ENCODE measurements at places on chromosomes 12 and 14. TPM values are rescaled to one million over a fixed set of nuclear protein-coding genes. Genes with fewer than 3 reads are reported as not detected.

KRT5 gene
- total RNA-seq = 1.6 TPM

CCDC197 gene
- total RNA-seq = not detected

OLR1 gene
- 2.1 TPM for total RNA-seq

CFAP251 gene
- total RNA-seq = 0.75 TPM

KRT7 gene
- 153 TPM for total RNA-seq

KLRD1 gene
- total RNA-seq = 0.11 TPM

TPH2 gene
- not detected for total RNA-seq

TSPAN8 gene
- total RNA-seq = 5.5 TPM

PROX2 gene
- not detected for total RNA-seq

SLC25A47 gene
- total RNA-seq = not detected

INSM2 gene
- not detected for total RNA-seq

GRCh38 chr12:6476489-6476888 lies 6.0 kb upstream of the VAMP1 start:
- H3K4me3 ChIP-seq = no peak overlapping the region
- no peaks in the 10 kb centered on the region for H3K36me3 ChIP-seq
- no peak overlapping the region for H3K27ac ChIP-seq
- no peaks in the 10 kb centered on the region for H3K4me1 ChIP-seq
- H3K27me3 ChIP-seq = no peaks in the 10 kb centered on the region
- DNase-seq = no peak

- no peak overlapping the region for H3K27ac ChIP-seq
- H3K36me3 ChIP-seq = no peaks in the 10 kb centered on the region
- peak; percentile 75 for DNase-seq
- no peak overlapping the region for H3K4me3 ChIP-seq
- no peaks in the 10 kb centered on the region for H3K4me1 ChIP-seq
Observed at GRCh38 chr12:13171921-13172859, 24.3 kb upstream of the EMP1 start.

DNA sequence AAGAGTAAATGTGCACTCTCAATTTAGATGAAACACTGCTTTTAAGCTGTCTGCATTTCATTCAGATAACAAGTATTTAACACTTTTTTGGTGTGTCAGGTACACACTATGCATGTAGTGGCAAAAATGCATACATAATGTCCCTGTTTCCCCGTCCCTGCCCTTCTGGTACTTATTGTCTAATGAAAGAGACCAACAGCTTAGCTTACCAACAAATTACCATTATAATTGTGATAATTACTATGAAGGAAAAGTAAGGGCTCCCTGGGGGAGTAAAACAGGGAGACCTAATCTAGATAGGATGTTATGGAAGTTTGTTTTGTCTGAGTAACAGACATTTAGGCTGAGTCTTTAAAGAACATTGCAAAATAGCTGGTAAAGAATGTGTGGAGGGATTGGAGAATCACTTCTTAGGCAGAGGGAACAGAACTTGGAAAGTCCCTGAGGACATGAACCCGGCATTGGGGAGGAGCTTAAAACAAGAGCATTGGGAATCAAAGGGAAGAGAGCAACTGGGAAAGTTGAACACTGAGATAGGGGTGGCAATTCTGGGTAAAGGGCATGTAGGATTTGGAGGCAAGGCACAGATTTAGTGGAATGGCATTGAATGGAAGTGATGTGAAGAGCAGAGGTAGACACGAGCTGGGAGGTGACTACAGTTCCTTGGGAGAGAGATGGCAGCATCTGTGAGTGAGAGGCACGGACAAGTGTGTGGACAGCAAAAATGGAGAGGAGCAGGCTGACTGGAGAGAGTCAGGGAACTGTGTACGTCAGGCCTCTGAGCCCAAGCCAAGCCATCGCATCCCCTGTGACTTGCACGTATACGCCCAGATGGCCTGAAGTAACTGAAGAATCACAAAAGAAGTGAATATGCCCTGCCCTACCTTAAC lies 181.6 kb downstream of the GRIP1 start:
- no peak for DNase-seq
- H3K27me3 ChIP-seq = no peaks in the 10 kb centered on the region
- no peaks in the 10 kb centered on the region for H3K4me1 ChIP-seq
- H3K27ac ChIP-seq = no peak overlapping the region

DNA sequence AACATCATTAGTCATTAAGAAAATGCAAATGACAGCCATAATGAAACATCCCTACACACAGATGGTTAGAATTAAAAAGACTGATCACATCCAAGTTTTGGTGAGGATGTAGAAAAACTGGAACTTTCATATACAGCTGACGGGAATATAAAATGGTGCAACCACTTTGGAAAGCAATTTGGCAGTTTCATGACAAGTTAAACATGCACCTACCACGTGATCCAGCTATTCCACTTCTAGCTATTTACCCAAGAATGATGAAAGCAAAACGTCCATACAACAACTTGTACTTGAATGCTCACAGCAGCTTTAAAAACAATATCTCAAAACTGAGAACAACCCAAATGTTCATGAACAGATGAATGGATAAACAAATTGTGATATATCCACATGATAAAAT lies 77.9 kb upstream of the AVPR1A start:
- no peaks in the 10 kb centered on the region for H3K4me1 ChIP-seq
- H3K27ac ChIP-seq = no peak overlapping the region
- H3K36me3 ChIP-seq = no peaks in the 10 kb centered on the region
- H3K4me3 ChIP-seq = no peak overlapping the region
- DNase-seq = no peak
- no peaks in the 10 kb centered on the region for H3K27me3 ChIP-seq

DNA sequence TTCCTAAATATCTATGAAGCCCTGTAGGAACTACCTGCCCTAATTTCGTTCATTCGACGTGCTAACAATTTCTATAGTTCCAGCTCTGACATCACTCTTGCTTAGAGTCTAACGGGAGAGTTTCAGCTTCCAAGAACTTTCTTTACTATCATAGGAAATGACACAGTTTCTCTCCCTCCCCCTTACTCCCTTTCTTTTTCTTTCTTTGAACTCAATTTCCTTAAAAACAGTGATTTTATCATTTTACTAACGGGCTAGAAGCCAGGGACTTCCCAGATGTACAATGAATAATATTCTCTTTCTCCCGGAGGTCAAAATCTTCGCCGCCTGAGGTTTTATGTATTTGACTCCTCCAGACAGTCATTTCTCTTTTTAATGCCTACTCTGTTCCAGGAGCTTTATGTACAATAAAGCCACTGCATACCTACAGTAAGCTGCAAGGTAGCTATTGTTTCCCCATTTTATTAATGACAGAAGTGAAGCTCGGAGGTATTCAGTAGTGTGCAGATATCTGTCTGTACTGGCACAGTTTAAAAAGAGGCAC lies 15.7 kb downstream of the SMCO2 start:
- no peaks in the 10 kb centered on the region for H3K27me3 ChIP-seq
- H3K4me1 ChIP-seq = no peaks in the 10 kb centered on the region
- no peak overlapping the region for H3K27ac ChIP-seq
- no peak for DNase-seq
- H3K4me3 ChIP-seq = no peak overlapping the region

GRCh38 chr12:53530920-53531319 lies 23.6 kb upstream of the NPFF start:
- no peak overlapping the region for H3K4me3 ChIP-seq
- no peak for DNase-seq
- H3K27me3 ChIP-seq = no peaks in the 10 kb centered on the region
- H3K4me1 ChIP-seq = no peaks in the 10 kb centered on the region
- peaks cover 85% of the 10 kb centered on the region for H3K36me3 ChIP-seq
- no peak overlapping the region for H3K27ac ChIP-seq

DNA sequence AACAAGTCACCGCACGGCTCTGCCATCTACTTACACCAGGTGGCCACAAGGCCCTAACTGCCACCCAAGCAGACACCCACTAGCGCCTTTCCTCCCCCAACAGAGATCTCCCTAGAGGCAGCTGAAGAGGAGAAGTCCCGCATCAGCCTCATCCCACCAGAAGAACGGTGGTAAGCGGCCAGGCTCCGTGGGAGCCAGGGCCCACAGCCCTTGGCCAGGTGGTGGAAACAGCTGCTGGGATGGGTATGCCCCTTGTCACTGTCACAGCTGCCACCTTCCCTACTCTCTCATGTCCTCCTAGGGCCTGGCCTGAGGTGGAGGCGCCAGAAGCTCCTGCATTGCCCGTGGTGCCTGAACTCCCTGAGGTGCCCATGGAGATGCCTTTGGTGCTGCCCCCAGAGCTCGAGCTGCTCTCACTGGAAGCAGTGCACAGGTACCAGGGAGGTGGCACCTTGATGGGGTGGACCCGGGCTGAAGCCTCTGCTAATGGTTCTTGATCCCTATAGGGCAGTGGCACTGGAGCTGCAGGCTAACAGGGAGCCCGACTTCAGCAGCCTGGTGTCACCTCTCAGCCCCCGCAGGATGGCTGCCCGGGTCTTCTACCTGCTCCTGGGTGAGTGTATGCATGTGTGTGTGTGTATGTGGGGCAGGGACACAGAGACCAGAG lies 7.5 kb downstream of the REC8 start:
- H3K27me3 ChIP-seq = no peaks in the 10 kb centered on the region
- H3K4me1 ChIP-seq = no peaks in the 10 kb centered on the region
- peak overlapping the region; percentile 58 for H3K27ac ChIP-seq

DNA sequence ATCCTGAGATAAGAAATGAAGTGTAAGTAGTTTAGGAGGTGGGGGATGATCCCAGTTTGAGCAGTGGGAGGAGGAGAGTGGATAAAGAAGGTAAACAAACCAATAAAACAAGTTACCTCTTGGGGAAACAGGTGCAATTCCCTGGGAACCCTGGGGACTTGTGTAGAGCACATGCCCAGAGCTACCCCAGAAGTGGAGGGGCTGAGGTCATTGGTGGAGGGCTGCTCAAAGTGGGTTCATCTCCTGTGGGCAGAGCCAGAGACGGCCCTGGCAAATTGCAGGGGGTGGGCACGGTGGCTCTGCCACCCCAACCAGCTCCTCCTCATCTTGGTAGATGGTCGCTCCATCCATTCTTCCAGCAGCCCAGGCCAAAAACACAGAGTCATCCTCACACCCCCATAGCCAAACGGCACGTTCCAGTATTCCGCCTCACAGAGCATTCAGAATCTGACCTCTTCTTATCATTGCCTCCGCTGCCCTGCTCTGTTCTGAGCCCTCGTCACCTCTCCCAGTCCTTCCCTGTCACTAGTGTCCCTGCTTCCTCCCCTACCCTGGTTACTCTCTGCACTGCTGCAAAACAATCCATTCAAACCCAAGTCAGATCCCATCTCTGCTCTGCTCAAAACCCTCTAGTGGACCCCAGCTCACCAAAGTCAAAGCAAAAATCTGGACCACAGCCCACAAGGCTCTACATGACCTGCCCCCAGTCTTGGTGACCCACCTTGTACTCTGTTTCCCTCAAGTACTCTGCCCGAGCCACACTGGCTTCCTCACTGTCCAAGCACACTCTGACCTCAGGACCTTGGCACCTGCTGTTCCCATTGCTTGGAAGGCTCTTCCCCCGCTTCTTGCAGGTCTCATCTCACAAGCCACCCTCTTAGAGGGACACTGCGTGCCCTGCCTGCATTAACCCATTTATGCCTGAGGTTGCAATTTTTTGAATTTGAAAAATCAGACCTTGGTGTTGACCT lies 5.5 kb downstream of the CYP46A1 start:
- no peaks in the 10 kb centered on the region for H3K27me3 ChIP-seq
- H3K4me1 ChIP-seq = no peaks in the 10 kb centered on the region
- H3K27ac ChIP-seq = no peak overlapping the region
- H3K4me3 ChIP-seq = no peak overlapping the region
- no peak for DNase-seq

- peaks cover 38% of the 10 kb centered on the region for H3K36me3 ChIP-seq
- DNase-seq = no peak
- H3K4me1 ChIP-seq = peaks cover 29% of the 10 kb centered on the region
- H3K4me3 ChIP-seq = no peak overlapping the region
- no peaks in the 10 kb centered on the region for H3K27me3 ChIP-seq
Observed at GRCh38 chr14:91911474-91912032, 35.9 kb downstream of the FBLN5 start.

DNA sequence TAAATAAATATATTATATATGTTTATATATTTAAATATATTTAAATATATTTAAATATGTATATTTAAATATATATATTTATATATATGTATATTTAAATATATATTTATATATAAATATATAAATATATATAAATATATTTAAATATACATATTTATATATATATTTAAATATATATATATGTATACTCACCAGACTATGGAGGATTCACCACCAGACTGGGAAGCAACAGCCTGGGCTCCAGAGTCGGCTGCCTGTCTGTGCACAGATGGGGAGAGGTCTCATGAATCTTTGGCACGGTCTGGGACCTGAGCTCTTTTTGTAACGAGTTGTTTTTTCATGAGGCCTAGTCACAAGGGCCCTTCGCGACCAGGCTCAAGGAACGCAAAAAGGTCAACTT lies 21.3 kb downstream of the NOC4L start:
- no peak for DNase-seq
- H3K36me3 ChIP-seq = no peaks in the 10 kb centered on the region
- no peak overlapping the region for H3K4me3 ChIP-seq
- peaks cover 4% of the 10 kb centered on the region for H3K4me1 ChIP-seq
- no peak overlapping the region for H3K27ac ChIP-seq

DNA sequence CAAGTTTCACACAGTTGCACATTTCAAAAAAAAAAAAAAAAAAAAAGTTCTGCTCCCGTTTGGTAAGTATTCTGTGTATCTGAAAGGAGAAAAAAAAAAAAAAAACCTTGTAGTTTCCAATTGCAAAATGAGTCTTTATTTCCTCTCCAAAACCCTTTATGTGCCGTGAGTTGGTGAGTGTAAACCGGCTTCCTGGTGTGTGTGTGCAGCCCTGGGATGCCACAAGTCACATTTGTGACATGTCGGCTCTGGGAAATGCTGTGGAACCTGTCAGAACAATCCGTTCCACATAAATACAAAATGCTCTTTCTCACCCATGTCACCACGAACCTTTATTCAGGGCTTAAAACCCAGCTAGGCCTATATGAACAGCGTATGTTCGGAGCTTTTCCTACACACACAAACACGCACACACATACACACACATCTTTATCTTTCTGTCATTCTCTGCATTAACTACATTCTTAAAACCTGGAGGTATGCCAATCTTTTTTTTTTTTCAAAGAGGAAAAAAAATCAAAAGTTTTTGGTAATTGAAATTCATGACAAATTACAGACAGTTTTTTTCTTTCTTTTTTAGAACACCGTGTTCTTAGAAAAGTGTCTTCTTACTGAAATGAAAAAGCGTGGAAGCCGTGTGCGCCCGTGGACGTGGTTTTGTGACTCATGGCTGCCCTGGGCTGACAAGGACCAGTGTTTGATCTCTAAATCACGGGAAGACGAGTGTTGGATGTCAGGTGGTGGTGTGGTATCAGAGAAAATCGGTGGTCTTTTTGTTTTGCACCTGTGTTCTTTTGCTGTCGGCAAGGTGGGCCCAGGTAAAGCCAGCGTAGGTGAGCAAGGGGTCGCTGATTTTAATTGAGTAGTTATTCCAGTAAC lies 612.0 kb downstream of the VRK1 start:
- no peak overlapping the region for H3K4me3 ChIP-seq
- no peaks in the 10 kb centered on the region for H3K27me3 ChIP-seq
- DNase-seq = no peak
- H3K36me3 ChIP-seq = no peaks in the 10 kb centered on the region
- H3K4me1 ChIP-seq = no peaks in the 10 kb centered on the region

DNA sequence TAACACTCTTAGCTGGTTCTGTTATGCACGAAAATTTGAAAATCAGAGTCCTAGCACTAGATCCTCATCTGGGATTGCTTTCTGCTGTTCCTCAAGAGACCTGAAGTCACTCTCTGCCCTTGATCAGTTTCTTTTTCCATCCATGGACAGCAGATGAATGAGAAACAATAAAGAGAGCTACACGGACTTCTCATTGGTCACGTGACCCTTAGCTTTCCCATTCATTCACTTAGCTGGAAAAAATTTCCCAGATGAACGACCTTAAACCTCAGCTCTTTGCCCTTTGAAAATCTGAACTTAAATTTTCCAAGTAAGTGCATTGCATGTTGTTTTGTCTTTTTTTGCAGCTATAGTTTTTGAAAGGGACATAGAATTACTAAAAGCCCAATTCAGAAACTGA lies 27.2 kb upstream of the RGS6 start:
- H3K4me1 ChIP-seq = no peaks in the 10 kb centered on the region
- no peaks in the 10 kb centered on the region for H3K27me3 ChIP-seq
- no peak overlapping the region for H3K27ac ChIP-seq
- no peak overlapping the region for H3K4me3 ChIP-seq
- DNase-seq = no peak
